ENCODE measurements at places on chromosomes 11 and 22.

GRCh38 chr11:67285541-67286498 lies 3.3 kb upstream of the ANKRD13D start:
- no peak for DNase-seq

- DNase-seq: no peak
Measured at GRCh38 chr22:23121424-23121823, 20.4 kb downstream of the RSPH14 start.

- DNase-seq: no peak
Measured at GRCh38 chr22:38921120-38921519, 36.3 kb upstream of the APOBEC3A start.

DNA sequence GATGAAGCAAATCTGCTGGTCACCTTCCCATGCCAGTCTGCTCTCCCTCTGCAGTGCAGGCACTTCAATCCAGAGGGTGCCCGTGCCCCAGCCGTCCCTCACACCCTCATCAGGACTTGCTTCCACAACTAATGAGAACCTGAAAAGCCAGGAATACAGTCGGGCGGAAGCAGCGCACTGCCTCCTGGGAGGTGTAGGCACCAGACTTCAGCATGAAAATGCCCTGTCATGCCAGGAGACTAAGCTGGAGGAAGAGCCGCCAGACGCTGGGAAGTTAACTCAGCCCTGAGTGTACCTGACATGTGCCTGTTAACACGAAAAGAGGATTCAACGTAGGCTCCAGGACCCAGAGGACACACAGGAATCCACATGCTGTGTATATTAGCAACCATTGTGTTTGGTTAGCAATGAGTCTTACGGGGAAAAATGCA lies 40.1 kb upstream of the FLI1 start:
- DNase-seq: peak; percentile 14

DNA sequence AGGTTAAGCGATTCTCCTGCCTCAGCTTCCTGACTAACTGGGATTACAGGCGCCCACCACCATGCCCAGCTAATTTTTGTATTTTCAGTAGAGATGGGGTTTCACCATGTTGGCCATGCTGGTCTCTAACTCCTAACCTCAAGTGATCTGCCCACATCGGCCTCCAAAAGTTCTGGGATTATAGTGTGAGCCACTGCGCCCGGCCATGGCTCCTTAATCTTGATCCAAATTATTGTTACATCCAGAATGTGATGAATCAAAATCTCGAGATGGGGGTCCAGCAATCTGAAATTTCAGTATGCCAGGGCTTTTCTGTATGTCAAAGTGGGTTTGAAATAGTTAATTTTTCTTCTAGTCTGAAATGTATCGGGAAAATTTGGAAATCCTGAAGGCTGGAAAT lies 3.7 kb downstream of the RPL27A start:
- DNase-seq: no peak

GRCh38 chr11:77200351-77201268 lies 72.6 kb downstream of the MYO7A start:
- no peak for DNase-seq

DNA sequence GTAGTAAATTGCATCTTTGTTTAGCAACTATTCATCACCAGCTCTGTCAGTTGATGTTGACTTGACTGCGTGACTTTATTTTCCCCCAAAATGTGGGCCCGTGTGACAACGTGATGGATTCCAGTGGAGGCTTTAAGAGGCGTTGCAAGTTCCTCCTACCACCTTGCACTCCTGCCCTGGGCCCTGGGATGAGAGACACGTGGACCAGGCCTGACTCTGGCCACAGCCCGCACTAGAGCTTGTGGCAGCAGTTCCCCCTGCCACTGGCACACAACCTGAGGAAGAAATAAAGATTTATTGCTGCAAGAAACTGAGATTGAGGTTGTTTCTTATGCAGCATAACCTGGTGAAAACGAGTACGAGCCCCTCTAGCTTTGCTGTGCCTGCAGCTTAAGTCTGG lies 31.9 kb downstream of the RASD2 start:
- no peak for DNase-seq

DNA sequence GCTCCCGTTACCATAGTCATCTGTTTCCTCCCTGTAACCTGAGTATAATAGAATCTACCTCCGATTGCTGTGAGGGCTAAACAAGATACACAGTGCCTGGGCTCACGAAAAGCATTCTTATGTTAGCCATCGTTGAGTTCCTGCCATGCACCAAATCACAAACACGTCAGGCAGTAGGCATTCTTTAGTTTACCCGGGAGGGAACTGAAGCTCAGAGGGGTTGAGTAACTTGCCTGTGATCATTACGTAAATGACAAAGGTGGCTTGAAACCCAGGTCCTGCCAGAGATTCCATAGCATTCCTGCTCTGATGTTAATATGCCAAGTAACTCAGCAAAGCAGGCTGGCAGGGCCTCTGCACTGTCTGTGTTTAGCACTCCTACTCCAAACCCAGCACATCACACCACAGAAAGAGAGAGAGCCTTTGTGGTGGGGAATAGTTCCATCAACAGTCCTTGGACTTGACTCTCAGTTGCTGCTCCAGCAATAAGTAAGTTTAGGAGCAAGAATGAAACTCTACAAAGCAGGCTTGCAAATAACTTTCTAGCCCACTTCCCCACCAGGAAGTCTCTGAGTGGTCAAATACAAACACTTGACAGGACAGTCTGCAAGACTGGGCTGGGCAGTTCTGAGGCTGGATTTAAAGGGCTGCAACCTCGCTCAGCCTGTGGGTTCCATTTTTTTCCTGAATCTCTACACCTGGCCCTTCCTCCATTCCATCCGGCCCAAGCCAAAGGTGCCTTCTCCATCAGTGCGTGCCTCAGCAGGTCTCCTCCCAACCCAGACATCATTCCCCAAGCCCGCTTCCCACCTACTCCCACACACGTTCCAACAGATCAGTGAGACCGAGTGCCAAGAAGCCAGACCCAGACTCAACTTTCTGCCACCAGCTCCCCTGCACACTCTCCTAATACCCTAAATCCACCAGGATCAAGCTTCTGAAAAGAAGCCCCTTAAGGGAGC lies 1.1 kb downstream of the SCN2B start:
- no peak for DNase-seq

DNA sequence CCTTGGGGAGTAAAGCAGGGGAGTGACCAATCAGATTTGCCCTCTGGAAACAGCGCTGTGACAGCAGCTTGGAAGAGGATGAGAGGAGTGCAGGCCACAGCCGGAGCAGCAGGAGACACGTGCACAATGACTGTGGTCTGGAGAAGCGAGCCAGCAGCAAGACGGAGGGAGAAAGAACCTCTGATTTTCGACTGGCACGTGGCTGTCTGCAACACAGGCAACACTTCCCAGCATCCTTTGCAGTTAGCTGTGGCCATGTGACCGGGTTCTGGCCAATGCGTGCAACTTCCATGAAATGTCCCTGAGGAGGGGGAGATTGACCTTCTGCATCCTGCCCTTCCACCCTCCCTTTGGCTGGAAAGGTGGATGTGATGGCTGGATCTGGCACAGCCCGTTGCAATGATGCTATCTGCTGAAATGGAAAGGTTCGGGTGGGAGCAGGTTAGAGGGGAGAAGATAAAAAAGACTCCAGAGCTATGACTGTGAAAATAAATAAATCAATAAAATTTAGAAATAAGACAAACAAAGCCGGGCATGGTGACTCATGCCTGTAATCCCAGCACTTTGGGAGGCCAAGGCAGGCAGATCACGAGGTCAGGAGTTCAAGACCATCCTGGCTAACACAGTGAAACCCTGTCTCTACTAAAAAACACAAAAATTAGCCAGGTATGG lies 15.6 kb downstream of the PLA2G6 start:
- DNase-seq: no peak

DNA sequence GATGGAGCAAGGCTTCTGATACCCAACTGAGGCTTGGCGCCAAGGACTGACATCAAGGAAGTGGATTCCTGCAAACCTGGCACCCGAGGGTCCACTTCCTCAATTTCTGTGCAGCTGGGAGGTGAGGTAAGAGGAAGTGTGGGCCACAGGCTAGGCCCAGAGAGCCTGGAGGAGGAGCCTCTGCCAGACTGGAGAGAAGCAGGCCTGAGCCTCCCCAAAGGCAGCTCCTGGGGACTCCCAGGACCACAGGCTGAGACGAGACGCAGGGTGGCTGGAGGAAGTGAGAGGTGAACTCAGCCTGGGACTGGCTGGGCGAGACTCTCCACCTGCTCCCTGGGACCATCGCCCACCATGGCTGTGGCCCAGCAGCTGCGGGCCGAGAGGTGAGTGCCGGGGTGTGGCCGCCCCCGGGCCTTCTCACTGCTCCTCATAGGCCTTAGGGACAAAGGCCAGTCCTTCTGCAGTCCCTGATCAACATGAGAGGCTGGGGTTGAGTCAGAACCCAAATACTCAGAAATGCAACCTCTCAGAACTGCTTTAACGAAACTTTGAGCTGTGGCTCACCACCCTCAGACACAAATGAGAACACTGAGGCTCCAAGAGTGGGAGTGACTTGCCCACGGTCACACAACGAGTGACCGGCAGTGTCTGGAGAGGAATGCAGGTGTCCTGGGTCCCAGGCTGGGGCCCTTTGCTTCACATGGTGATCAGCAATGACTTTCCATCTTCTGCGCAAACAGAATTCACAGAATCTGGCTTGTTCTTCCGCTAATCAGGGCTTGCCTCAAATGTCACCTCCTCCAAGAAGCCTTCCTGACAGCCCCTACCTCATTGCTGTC lies at the start of gene NCF4:
NCF4 (plus strand) TSS at position 186 of the 839 bp plus-strand sequence; CDS start at position 352, 166 bp downstream.
- DNase-seq: no peak
